ENCODE measurements at places on chromosomes 12 and 14. TPM values are rescaled to one million over a fixed set of nuclear protein-coding genes. Genes with fewer than 3 reads are reported as not detected.

CLEC6A gene
- polyA plus RNA-seq: not detected

PTGER2 gene
- polyA plus RNA-seq: 0.22 TPM

PARP2 gene
- 13.5 TPM for polyA plus RNA-seq

AMDHD1 gene
- polyA plus RNA-seq: 0.39 TPM

REM2 gene
- polyA plus RNA-seq: 0.07 TPM

AQP5 gene
- polyA plus RNA-seq: 1.1 TPM

MIP gene
- not detected for polyA plus RNA-seq

CD163L1 gene
- polyA plus RNA-seq: 1.1 TPM

All from heart right ventricle (tissue), 16 donors.